ENCODE measurements at places on chromosomes 7 and 10. TPM values are rescaled to one million over a fixed set of nuclear protein-coding genes. Genes with fewer than 3 reads are reported as not detected.
A peak's percentile ranks its signal among the peaks of the same experiment; 100 is the strongest.

DNA sequence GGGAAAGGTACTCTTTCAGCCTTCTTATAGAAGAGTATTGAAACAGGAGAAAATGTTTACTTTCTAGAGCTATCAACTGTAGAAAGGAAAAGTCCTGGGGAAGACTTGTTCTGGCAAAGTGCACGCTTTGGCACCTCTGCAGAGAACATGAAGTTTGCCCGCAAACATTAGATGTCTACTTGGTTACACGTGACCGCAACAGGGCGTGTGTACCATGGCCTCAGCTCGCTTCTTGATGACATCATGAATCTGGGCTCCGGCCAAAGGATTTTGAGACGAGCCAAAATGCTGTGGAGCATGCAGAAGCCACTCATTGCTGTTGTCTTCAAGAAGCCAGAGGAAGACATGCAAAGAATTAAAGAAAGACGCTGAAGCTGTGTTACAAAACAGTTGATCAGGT is 8.6 kb upstream of the TAS2R60 start:
- peak; percentile 92 for DNase-seq

DNA sequence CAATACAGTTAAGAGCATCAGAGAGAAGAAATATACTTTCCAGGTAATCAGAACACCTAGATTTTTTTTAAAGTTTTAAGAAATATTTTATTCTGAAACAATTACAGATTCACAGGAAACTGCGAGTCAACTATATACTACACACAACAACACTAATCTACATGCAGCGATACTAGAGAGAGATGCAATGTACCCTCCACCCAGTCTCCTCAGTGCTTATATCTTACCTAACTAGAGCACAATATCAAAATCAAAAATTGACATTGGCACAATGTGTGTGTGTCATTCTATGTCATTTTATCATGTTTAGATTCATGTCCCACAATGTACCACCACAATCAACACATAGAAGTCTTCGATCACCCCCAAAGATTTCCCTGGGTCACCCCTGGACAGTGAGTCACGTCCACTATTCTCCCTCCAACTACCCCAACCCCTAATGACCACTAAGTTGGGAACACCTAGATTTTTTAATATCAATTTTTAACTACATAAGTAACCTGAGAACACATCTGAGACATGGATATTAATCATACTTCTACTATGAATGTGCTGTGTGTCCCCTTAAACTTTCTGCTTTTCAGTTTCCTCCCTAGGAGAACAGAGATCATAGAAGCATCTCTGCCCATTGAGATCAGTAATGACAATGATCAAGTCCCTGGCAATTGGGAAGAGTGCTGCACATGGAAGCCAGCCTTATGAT is 86.5 kb downstream of the GSAP start:
- no peak for DNase-seq

DNA sequence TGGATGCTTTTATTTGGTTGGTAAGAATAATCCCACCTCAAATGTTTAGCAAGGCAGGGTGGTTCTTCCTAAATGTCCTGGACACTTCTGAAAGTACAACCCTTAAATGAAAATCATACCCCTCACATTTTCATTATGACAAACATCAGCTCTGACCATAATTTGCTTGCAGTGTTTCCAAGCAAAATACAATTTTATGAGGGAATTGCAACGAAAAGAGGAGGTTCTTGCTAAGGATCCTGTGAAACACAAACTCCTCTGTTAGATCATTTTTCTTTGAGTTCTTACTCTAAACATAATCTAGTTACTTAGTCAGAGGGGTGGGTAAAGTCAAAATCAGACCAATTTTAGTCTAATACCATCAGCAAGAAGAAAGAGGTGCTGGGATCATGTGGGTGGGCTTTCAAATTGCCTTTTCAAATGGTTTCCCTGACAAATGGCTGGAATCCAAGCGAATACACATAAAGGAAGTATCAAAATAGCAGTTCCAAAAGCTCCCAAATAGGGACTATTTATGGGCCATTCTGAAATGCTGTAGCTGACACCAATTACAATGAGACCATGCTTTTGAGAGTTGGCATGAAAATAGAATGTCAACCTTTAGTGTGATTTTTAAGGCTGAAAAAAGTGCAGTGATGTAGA is 164.9 kb upstream of the INHBA start:
- no peak for DNase-seq

ADRA2A gene
- not detected for total RNA-seq

- DNase-seq = no peak
Observed at GRCh38 chr10:133264461-133264860, 12.2 kb downstream of the ADAM8 start.

DNA sequence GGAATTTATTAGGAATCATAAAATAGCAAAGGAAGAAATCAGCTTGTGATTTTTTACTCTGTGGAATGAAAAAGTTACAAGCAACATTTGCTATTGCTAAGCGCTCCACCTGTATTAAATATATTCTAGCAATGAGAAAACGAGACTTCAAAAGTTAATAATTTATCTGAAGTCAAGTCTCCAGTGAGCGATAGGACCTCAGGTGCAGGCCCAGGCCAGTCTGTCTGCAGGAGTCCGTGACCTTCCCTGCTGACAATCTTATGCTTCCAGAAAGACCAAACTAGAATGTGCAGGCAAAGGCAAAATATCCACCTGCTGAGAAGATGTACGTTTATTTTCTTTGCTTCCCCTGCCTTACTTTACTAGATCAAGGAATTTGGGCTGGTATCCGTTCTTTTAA is 22.7 kb downstream of the MRC1 start:
- DNase-seq = no peak

DNA sequence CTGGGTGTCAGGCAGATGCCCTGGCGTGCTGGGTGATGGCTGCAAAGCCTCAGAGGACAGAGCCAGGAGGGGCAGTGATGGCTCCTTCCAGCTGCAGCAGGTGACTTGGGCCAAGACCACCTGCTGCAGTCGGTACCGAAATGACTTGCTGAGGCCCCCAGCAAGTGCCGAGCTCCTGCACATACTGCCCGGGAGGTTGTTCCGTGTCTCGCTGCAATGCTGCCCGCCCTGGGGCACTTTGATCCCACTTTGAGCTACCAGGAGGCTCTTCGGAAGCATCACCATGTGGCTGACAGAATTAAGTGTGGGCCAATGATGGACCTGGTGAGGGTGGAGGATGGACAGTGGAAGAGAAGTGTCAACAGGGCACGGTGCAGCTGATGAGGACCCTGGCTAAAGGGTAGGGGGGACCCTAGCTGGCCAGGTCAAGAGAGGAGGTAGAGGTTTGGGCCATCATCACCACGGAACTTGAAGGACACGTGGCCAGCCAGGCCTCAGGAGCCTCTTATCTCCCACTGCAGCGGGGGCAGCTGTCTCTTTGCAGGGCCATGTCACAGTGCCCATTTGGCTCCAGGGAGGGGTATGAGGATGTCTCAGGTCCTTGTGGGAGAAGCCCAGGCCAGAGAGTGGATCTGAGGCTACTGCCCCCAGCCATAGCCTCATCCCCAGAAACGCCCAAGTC is 51.1 kb upstream of the NANOS1 start:
- DNase-seq = no peak

SNCG gene
- 25.5 TPM for total RNA-seq

GRCh38 chr7:142001163-142001874 is 5.6 kb downstream of the MGAM start:
- DNase-seq = peak; percentile 78

DNA sequence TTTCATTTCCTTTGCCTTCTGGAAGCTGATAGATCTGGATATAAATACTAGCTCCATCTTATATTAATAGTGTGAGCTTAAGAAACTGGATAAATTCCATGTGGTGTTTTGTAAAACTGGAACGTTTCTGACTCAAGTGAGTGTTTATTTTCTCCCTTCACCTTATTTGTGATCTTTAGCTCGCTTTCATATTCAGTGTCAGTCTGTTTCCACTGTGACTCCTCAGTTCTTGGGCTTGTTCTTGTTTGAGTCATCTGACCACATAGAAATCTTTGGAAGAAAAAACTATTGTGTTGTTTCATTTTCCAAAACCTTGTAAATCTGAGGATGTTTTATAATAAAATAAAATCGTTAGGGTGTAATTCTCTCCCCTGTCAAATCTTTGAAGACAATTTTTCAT is 186.4 kb downstream of the POLR1F start:
- peak; percentile 22 for DNase-seq

SLC26A4 gene
- total RNA-seq = 1.3 TPM

GRCh38 chr7:39954694-39955093 is 4.6 kb downstream of the CDK13 start:
- no peak for DNase-seq

SCART1 gene
- 1.1 TPM for total RNA-seq

Measured in bronchial epithelial cell (primary cell).